ENCODE measurements at places on chromosomes 6 and 20.

- DNase-seq, result no peak
Measured at GRCh38 chr20:54494303-54495006, 19.1 kb downstream of the DOK5 start.

- DNase-seq, result no peak
Measured at GRCh38 chr6:19788686-19789085, 48.5 kb upstream of the ID4 start.

GRCh38 chr6:73893696-73894095 is 197.7 kb downstream of the CD109 start:
- no peak for DNase-seq

GRCh38 chr6:110341663-110342596 is 16.2 kb downstream of the METTL24 start:
- DNase-seq, result no peak

DNA sequence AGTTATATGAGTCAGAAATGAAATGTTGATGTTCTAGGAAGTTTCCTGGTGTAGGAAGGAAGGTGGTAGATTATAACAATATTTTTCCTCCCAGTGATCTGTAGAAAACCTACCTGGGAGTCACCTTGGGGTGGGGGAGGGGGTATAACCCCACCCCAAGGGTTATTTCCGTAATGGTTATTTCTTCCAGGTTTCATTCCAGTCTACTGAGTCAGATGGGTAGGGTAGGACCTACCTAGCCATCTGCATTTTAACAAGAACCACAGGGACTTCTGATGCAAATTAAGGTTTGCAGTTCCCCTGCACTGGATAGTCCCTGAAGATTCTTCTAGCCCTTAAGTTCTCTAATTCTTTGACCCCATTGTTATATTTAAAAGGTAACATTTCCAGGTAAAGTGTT is 88.9 kb downstream of the ARMC2 start:
- DNase-seq, result no peak

DNA sequence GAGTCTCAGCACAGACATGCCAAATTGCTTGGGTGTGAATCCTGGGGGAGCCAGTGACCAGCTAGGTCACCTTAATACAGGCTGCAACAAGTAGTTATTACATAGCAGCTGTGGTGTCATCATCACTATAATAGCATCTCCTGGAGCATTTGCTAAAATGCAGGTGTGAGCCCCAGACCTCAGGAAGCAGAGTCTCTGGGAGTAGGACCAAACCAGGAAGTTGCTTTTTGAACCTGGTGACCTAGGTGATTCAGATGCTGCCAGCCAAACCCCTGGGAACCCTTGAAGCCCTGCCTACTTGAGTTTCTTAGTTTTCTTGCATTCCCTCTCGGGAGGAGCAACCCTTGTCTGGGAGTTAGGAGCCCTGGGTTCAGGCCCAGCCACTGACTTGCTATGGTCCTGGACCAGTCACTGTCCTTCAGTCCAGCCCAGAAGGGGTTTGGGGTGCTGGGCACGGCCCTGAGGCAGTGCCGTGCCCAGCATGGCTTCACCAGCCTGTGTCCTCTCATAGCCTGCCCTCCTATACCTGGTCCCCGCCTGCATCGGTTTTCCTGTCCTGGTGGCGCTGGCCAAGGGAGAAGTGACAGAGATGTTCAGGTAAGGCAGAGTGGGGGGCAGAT is 39.3 kb upstream of the ID1 start:
- no peak for DNase-seq

DNA sequence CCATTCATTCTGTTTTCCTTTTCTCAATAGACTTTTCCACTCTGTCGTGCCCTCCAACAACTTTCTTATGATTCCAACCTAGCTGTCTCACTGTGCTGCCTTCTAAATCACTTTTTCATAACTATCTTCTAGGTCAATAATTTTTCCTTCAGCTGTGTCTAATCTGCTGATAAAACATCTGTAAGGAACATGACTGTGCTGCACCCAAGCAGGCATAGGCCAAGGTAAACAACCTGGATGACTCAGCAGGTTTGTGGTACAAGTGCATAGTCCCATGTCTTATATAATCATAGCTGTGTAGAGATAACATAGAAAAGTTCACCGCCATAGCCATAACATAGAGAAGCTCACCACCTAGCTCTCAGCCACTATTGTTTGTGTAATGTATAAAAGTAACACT is 332.3 kb downstream of the PLCB1 start:
- DNase-seq, result no peak

GRCh38 chr20:63771046-63771707 is 31.6 kb downstream of the SLC2A4RG start:
- no peak for DNase-seq

GRCh38 chr6:21079468-21080048 is 514.0 kb upstream of the SOX4 start:
- no peak for DNase-seq

DNA sequence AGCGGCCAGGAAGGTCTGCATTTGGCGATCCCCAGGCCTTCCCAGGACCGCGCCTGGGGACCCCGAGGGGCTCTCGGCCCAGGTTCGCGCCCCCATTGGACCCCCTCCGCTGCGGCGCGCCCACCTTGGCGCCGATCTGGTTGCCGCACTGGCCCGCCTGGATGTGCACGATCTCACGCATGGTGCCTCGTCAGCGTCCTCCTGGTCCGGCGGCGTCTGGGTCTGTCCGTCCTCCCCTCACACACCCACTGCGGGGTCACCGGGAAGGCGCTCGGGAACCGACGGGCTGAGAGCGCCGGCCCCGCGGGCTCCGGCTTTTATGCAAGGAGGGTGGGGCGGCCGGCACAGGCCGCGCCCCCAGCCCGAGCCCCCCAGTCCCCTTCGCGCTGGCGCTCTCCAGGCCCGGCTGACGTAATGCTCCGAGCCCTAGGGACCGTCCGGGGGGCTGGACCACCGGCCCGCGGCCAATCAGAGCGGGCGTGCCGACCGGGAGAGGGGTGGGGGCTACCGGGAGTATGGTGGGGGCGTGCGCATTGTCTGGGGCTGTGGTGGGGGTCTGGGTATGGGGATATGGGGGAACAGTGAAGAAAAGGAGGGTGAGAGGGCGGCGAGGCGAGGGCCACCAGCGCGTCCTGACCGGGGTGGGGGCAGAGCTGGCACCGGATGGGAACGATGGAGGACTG is at the start of gene TUBB2B:
TUBB2B (minus strand) TSS at position 291 of the 683 bp plus-strand sequence; CDS start at position 181, 110 bp downstream.
- no peak for DNase-seq

All from activated CD4-positive, CD25-positive, alpha-beta regulatory T cell (primary cell).